Activated naive CD4-positive, alpha-beta T cell treated with anti-CD3 and anti-CD28 coated beads, Interleukin-2, amount 50 U/mL, for 72 hours (primary cell): ENCODE measurements at places on chromosomes 11 and 22.

DNA sequence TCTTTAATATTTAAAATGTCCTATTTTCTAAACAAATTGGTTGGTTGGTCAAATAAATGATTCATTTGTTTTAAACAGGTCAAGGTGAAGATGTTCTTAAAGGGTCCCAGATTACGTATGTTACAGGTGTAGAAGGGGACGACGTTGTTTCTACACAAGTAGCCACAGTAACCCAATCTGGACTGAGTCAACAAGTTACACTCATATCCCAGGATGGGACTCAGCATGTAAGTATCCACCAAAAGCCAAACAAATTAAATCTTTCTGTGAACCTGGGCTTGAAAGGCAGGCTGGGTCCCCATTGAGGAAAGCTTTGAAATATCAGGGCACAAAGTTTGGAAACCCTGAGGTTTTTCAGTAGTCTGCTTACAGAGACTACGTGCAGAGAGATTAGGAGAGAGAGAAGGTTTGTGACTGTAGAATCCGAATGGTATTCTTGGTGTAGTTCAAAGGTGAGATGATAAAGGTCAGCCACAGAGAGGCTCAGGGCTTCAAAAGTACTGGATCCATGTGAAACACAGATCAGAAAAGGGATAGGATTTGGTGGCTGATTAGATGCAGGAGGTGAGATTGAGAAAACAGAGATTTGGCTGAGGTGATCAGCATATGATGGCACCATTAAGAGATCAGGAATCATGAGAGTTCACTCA is 51.7 kb downstream of the ZNF143 start:
- DNase-seq, result no peak

DNA sequence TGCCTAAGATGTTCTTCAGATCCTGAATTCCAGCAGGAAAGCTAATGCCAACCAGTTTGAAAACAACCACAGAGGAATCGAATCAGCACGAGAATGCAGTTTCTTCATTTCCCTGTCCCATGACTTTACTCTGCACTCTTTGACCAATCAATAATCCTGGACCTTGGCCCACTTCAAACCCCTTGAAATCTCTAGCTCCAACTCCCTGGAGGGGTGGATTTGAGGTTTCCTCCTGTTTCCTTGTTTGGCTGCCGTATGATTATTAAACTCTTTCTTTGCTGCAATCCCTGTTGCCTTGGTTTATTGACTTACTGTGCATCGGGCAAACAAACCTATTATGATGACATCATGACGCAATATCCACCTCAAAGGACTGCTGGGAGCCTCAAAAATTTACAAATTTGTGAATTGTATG is 109.3 kb downstream of the FBXO7 start:
- DNase-seq, result no peak

DNA sequence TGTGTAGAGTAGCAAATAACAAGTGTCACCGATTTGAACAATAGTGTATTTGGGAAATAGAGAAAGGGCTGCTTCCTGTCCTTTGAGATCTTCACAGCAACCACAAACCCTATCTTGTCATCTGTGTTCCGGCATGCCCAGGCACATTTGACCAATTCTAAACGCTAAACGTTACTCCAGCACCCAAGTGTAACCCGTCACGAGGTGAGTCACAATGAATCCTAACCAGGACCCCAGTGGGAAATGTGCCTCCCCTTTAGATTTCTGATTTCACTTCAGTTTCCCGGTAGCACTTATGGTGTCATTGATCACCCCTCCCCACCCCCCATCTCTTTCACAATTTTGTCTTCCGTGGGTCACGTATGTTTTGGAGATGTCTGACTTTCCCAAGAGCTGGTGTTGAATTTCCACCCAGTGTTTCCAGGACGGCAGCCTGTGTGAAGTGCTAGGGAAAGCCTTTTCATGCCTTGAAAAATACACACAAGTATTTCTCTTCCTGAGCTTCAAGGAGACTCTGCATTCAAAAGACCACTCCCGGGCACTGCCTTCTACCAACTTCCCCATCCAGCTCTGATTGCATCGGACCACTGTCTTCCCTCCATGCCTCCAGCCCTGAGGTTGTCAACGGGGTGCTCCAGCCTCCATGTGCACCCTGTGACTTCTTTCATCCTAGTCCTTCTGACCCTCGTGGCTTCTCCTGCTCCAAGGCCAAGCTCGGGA is 10.5 kb upstream of the C11orf24 start:
- DNase-seq, result peak; percentile 51

DNA sequence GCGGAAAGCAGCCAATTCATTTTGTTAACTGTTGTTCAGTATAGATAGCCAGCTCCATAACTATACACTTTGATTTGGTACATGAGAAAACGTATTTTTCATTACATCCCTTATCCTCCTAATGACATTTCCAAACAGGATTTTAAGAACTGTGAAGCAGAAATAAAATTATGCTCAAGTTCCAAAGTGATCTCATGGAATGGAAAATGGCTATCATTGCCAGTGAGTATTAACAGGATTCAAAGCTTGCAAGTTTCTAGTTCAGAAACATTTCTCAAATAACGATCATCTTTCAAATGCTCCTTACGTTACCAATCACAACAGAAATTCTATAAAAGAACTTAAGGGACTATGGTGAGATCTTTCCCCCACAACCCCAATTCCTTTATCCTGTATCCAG is 53.7 kb downstream of the CADM1 start:
- DNase-seq, result no peak

GRCh38 chr11:46234311-46234710 is 43.2 kb upstream of the CREB3L1 start:
- DNase-seq, result no peak

GRCh38 chr11:107293677-107294344 is 163.8 kb downstream of the CWF19L2 start:
- DNase-seq, result no peak

DNA sequence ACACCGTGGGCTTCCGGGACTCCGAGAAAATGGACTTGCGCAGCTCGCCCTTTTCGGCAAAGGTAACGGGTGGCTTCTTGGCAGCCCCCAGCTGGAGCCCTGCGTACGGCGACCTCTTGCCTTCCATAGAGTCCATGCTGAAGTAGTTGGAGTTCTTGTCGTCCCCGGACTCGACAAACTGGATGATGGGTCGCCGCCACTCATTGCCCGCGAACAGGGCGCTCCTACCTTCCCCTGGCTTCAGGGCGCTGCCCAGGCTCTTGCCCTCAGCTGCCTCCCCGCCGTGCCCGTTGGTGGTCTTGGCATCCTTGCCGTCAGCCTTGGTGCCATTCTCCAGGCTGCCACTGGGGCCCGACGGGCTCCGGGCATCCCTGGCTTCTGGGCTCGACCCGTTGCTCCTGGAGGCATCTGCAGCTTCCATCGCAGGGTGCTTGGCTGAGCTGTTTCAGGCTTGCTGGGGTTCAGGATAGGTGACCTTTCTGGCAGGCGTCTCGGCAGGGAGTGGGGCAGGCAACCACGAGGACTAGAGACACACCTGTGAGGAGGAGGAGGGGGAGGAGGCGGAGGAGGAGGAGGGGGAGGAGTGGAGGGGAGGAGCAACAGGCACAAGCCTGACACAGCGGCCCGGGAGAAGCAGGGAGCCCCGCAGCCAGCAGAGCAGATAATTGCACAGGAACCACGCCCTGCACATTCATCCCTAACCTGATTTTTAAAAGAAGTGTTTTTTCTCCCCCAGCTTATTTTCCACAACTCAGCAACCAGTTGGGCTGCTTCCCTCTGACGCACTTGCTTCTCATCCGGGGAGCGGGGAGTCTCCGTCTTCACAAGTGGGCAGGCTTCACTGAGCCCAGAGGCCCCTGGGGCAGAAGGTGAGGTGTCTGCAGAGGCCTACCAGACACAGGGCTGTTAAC is at the start of gene TRIM29:
TRIM29 (minus strand) TSS at position 503 of the 911 bp plus-strand sequence; CDS start at position 421, 82 bp downstream.
- peak; percentile 33 for DNase-seq

GRCh38 chr22:22086501-22087158 is 104.0 kb upstream of the TOP3B start:
- DNase-seq, result no peak

GRCh38 chr11:15289723-15290122 is 175.0 kb downstream of the INSC start:
- no peak for DNase-seq

- peak; percentile 82 for DNase-seq
Measured at GRCh38 chr22:18001040-18001893, 23.1 kb downstream of the MICAL3 start.

GRCh38 chr22:36017651-36018091 is 11.0 kb downstream of the RBFOX2 start:
- no peak for DNase-seq

- no peak for DNase-seq
Measured at GRCh38 chr22:45429981-45430775, 16.7 kb downstream of the RIBC2 start.

GRCh38 chr22:22357024-22357883 is 112.7 kb downstream of the VPREB1 start:
- DNase-seq, result peak; percentile 67

- DNase-seq, result no peak
Measured at GRCh38 chr11:111120161-111120560, 125.4 kb upstream of the POU2AF2 start.

DNA sequence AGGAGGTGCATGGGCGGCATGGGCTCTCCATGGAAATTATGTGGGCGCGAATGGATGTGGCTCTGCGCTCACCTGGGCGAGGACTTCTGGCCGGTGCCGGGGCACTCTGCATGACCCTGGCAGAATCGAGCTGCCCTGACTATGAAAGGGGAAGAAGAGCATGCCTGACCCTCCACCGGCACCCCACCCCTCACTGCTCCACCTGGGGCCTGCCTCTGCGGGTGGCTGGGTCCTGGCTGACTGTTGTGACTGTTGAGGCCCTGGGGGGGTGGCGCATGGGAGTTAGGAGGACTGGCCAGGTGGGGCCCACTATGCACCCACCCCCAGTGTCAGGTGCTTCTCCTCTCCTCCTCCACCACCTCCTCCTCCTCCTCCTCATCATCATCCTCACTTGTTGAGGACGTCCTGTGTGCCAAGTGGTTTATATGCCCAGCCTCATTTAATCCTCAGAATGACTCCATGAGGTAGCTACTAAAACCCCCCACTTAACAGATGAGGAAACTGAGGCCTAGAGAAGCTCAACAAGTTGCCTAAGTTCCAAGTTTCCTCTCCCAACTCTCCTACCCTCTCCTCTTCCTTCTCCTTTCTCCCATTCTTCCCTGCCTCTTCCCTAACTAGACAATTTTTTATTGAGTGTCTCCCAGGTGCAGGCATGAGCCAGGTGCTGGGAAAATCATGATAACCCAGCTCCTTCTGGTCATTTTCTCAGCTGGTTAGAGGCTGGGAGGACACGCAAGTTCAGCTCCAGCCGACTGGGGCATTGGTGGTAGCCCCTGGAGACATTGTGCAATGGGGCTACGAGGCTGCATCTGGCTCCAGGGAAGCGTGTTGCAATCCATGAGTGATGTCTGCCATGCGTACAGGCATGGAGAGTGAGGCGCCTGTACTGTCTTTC is 2.3 kb downstream of the MYEOV start:
- no peak for DNase-seq

- DNase-seq, result no peak
Measured at GRCh38 chr11:84969103-84969502, 658.0 kb downstream of the DLG2 start.

GRCh38 chr11:14127679-14128078 is 165.2 kb downstream of the SPON1 start:
- DNase-seq, result no peak

GRCh38 chr11:1772270-1773130 is 8.8 kb upstream of the CTSD start:
- no peak for DNase-seq

GRCh38 chr11:55714982-55715888 is 53.2 kb downstream of the OR4C6 start:
- DNase-seq, result no peak

GRCh38 chr11:3836903-3837302 is 3.9 kb downstream of the RHOG start:
- peak; percentile 35 for DNase-seq

DNA sequence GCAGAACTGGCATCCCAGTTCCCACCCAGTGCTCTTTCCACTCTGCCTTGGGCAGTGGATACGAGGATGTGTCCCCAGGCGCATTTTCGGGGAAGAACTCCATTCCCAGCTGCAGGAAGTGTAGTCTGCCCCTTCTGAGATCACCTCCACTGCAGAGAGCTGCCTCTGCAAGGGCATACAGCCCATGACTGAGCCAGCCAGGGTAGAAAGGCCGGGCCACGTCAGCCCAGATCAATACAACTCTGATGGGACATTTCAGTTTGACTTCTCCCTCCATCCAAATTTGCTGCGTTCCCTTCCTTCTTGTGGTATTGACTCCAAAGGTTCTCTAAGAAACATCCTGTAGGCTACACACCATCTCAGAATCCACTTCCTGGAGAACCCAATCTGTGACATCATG is 19.7 kb downstream of the MOGAT2 start:
- no peak for DNase-seq

- DNase-seq, result no peak
Measured at GRCh38 chr11:125091877-125092664, 19.4 kb downstream of the TMEM218 start.

DNA sequence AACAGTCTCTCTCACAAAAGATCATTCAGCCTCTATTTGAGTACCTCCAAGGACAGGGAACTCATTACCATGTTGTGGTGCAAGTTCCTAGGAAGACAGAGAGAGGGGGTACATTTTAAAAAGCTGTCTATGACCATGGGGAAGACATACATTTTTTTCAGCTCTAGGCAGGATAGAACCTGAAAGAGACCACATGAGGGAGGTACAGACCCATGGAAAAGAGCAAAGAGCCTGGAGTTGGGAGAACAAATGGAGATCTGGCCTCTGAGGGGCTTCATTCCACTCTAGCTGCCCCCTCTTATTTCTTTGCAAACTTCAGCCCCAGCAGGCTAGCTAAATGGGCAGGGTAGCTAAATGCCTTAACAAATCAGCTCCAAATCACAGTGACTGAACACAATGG is 36.3 kb downstream of the KCNC1 start:
- DNase-seq, result no peak

DNA sequence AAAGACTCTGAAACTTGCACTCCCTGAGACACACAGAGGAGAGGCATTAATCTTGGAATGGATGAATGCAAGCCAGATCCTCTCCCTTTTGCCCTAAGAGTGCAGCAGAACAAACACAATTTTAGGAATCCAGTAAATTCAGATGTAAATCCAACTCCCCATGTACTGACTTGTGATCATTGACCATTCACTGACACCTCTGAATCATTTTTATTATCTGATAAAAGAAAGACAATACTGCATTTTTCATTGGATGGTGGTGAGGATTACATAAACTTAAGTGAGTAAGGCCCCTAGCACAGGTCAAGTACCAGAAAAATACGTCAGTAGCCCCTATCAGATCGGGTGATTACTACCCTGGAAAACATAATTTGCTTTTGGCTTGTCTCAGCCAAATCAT is 782.9 kb upstream of the API5 start:
- no peak for DNase-seq

DNA sequence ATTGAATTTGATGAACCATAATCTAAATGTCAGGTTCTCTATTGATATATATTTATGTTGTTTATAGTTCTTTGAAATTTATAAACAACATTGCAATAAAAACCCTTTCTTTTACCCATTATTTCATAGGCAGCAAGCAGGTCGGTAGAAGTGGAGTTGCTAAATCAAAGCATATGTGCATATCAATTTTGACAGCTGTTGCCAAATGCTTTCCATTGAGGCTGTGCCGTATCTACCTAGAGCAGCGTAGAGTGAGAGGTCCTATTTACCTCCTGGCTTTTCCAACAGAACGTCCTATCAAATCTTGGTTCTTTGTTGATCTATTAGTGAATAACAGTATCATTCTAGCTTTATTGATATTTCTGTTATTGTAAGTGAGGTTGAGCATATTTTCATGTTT is 77.5 kb upstream of the SLC22A12 start:
- DNase-seq, result no peak
